Activated CD4-positive, alpha-beta T cell treated with anti-CD3 and anti-CD28 coated beads, Interleukin-2, Interleukin-4, amounts not matched to agents 100 ng/mL and 50 ng/mL, durations not matched to agents 16 hours and 8 hours (primary cell): ENCODE measurements at places on chromosomes 7 and 10.

GRCh38 chr10:47318706-47319105 is 3.5 kb upstream of the GDF2 start:
- no peak for DNase-seq

DNA sequence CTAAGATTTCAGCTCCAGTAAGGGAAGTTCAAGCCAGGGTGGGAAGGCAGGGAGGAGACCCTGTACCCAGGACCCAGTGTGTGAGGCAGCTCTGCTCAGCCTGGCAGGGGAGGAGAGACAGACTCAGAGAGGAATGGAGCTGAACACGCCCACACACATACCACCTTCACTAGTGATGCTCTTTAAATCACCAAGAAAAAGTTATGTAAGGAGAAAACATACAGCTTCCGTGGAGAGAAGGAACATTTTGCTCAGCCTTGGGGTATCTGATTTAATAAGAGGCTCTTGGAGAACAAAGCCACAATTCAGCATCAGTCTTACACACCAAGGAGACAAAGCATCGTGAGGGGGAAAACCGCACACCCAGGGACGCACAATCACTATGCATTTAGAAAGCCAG is 62.9 kb downstream of the PRKAG2 start:
- no peak for DNase-seq

DNA sequence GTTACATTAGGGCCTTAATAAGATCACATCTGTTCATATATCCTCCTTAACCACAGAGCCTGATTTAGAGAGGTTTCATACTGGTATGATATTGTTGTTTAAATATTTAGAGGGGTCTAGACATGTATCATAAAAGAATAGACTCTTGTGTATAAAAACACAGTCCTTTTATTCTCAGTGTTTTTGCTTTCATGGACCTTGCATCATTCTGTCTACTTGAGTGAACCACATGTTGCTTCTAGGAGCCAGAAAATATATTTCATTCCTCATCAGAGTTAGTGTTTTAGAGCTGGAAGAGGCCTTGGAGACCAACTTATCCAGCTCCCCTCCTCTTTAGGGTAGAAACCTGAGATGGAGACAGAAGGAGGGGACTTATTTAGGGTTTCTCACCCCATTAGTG is 312.8 kb downstream of the LRMDA start:
- no peak for DNase-seq

DNA sequence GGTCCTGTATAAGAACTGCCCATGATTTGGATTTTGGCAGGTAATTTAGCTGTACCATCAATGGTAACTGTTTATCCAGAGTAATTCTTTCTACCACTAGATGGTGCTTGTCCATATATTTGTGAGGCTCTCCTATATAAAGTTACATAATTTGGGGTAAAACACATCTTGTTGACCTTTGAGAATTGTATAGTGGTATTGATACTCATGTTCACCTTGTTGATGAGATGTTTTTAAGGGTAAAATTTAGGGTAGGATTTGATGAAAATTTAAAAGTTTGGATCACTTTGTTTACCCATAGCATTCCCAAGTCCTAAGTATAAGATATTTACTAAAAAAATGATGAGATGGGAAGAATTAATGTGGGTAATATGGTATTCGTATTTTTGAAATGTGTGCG is 31.6 kb downstream of the ST7 start:
- DNase-seq, result peak; percentile 50

GRCh38 chr10:125559210-125559609 is 123.8 kb downstream of the TEX36 start:
- DNase-seq, result peak; percentile 19

- DNase-seq, result no peak
Observed at GRCh38 chr7:76333511-76334101, 25.2 kb downstream of the YWHAG start.

GRCh38 chr10:70343712-70344111 is 38.7 kb downstream of the LRRC20 start:
- DNase-seq, result no peak

DNA sequence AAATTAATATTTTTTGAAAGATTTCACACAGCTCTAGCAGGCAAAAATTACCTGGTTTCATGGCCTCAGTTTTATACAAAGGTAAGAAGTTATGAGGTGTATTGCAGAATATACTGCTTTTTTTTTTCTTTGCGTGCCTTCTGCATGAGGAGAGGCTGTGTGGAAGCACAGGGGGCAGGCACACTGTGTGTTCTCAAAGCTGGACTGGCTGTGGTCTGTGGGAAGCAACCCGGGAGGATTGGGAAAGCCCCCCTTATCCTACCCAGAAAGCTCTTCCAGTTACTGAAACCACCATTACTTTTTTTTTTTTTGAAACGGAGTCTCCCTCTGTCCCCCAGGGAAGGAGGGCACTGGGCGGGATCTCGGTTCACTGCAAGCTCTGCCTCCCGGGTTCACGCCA is 25.0 kb downstream of the ADARB2 start:
- no peak for DNase-seq

DNA sequence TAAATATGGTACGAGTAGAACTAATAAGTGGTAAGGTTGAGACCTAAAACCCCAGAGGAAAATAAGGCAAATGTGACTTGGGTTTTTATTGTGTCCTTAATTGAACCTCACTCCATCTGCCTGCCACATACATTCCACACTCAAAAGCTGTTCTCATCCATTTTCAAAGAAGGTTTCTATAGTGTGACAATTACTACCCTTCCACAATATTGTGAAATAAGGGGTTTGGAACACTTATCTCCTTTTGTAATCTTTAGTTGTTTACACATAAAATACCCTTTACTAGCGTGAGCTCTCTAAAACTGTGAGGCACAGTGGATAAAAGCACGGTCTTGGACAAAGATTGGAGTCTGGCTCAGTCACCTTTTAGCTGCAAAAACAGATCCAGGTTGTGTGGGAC is 166.6 kb downstream of the THSD7A start:
- DNase-seq, result no peak

GRCh38 chr10:58856508-58857240 is 319.8 kb upstream of the PHYHIPL start:
- no peak for DNase-seq

GRCh38 chr7:2681929-2682799 is 5.8 kb upstream of the AMZ1 start:
- DNase-seq, result no peak

DNA sequence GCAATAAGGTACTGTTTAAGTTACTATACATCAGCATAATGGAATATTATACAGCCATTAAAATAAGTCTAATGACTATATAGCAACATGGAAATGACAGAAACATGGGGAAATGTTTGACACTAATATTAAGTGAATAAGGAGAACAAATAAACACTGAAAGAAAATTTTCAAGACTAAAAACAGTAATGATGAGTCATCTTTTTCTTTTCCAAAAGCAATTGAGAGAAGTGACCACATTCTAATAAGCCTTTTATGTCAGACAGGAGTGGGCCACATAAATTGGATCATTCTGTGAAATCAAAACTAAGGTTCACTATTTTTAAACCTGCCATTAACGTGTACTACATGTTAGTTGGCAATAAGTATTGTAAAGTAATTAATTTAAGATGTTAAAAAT is 187.5 kb downstream of the AHR start:
- no peak for DNase-seq

GRCh38 chr10:103416436-103417147 is 20.2 kb downstream of the PDCD11 start:
- DNase-seq, result peak; percentile 50

DNA sequence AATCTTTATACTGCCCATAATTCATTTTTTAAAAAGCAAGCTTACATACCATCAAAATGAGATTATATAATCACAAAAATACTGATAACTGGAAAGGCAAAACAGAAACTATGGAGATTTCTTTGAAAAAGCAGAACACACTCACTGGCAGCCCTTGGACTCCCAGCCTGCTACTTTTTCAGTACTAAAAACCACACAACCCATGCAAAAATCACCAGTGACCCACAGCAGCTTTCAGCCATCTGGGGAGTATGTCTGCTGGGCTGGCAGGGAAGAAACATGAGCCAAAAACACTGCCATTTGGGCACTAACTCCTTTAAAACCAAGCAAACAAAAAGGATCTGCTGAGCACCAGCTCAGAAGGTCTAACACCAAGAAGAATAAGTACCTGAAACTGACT is 80.0 kb upstream of the DDC start:
- no peak for DNase-seq

- DNase-seq, result no peak
Observed at GRCh38 chr10:60732198-60732806, 46.0 kb upstream of the CDK1 start.

DNA sequence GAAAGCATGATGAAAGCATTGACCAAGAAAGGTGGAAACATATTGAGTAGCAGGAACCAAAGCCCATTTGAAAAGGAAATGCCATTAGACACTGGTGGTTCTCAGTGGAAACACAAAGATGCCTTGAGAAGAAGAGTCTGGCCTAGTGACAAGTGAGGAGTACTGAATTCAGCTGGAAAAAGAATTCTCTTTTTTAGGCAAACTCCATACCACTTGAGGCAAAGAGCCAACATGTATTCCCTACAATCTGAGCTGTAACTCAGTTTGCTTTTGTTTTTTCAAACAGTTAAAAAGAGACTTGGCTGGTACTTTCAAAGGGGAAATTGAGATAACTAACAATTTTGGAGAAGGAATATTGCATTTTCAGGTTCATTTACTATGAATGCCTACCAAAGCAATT is 624.0 kb downstream of the NRG3 start:
- DNase-seq, result no peak

DNA sequence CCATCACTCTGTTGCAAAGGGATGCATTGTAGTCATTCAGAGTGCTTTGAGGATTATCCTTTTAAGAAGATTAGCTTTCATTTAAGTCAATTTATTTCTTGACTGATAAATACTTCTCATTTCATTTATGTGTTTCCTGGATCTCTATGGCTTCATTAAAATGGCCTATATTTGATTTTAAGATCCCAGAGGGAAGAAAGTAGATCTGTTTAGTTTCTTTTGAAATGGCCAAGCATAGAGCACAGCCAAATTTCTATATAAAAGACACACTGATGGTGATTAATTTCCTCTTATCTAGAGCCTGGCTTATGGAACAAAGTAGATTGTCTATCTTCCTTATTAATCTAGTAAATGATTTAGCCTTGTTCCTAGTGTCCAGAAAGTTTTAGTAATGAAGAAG is 129.7 kb upstream of the CALCR start:
- DNase-seq, result no peak

DNA sequence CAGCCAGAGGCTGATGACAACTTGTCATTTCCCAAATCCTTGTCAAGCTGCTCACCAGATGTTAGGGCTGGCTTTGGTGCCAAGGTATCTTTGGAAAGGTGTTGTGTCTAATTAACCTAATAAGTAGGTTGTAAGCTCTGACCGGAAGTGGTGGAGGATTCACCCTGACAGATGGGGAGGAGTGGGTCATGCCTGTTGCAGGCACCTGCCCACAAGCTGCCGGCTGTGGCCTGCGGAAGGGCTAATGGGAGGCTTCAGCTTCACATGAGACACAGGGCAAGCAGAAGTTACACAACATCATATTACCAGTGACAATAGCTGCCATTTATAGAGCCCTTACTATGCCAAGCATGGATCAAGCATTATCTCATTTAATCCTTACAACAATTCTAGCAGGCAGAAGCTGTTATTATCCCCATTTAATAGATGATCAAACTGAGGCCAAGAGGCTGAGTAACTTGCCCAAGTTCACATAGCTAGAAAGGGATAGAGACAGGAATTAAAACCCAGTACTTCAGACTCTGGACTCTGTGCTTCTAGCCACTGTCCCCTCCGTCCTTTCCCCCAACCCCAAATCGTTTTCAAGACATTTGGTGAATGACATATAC is 63.1 kb upstream of the DUSP5 start:
- no peak for DNase-seq

- no peak for DNase-seq
Observed at GRCh38 chr7:132450188-132450587, 126.1 kb downstream of the PLXNA4 start.

DNA sequence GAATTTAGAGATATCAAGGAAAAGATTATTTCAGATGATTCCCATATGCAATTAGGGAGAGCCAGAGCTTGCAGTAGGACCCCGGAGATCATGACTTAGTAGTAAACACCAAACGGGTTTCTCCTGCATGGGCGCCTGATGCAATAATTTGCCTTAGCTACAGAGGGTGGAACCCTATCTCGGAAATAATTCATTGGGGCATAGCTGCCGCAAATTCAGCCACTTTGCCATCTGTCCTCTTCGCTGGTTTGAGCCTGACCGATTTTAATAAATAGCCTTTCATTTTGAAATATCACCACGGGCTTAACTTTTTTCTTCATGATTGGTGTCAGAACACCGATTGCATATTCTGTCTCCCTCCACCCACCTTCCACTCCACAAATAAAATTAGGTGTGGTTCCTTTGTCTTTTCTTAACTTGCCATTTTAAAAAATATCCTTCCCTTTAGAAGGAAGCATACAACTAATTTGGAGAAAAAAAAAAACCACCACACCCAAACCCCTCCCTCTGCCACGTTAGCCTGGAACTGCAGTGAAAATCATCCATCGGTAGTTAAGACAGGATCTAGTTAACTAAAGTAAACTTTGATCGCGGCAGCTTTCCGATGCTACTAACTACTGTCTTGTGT is 1.4 kb downstream of the GARS1 start:
- DNase-seq, result peak; percentile 30

GRCh38 chr10:98486421-98486820 is 39.7 kb upstream of the HPS1 start:
- DNase-seq, result no peak

GRCh38 chr7:134729895-134730294 is 49.5 kb upstream of the CALD1 start:
- DNase-seq, result no peak

GRCh38 chr10:74544106-74544505 is 282.3 kb upstream of the KAT6B start:
- no peak for DNase-seq

- no peak for DNase-seq
Observed at GRCh38 chr10:70078329-70078728, 25.7 kb downstream of the MACROH2A2 start.

DNA sequence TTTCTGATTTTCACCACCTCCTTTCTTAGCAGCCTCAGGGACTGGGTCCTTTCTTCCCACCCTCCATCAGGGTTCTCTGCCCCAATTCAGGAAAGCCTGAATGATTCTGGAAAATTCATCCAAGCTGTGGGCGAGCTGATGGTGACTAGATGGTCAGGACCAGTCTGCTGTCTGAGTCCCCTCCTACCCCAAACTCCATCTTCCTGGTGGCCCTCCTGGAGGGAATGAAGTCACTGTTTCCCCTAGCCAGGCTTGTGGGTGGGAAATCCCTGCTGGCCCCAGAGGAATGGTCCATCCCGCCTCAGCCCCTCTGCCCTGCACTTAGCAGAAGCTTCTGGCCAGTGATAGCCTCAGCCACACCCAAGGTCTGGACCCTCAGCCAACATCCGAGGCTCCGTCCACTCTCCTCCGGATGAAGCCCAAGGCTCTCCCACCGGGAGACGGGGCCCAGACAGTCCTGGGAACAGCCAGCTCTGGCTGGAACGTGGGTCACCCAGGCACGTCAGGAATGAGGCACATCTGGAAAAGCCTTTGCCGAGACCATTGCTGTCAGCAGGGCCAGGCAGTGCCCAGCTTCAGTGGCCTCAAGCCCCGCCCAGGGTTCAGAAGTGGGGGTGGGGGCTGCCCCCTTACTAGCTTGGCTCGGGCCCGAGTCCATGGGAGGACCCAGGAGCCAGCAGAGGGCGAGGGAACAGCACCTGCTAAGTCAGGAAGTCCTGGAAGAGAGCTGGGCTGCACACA is 4.0 kb upstream of the AQP1 start:
- DNase-seq, result no peak
